ENCODE measurements at places on chromosomes 6 and 20.

DNA sequence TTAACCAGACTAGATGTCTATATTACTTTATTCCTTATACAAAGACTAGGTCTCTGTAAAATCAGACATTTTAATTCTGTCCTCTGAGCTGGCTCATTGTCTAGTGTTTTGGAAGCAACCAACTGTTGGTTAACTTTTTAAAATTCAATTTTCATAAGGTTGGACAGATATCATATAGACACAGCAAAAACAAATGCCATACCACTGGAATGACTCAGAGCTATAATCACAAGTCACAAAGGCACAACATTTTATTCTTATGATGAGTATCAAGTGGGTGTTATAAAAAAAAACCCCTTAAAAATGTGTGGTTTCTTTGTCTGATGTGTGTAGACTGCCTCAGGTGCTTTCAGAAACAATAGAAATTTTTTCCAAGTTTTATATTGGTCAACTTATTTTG, 296.2 kb upstream of the MARCKS start:
- no peak for DNase-seq

- DNase-seq: no peak
These were observed 26.4 kb downstream of the ZMYND8 start for GRCh38 chr20:47330071-47330470.

DNA sequence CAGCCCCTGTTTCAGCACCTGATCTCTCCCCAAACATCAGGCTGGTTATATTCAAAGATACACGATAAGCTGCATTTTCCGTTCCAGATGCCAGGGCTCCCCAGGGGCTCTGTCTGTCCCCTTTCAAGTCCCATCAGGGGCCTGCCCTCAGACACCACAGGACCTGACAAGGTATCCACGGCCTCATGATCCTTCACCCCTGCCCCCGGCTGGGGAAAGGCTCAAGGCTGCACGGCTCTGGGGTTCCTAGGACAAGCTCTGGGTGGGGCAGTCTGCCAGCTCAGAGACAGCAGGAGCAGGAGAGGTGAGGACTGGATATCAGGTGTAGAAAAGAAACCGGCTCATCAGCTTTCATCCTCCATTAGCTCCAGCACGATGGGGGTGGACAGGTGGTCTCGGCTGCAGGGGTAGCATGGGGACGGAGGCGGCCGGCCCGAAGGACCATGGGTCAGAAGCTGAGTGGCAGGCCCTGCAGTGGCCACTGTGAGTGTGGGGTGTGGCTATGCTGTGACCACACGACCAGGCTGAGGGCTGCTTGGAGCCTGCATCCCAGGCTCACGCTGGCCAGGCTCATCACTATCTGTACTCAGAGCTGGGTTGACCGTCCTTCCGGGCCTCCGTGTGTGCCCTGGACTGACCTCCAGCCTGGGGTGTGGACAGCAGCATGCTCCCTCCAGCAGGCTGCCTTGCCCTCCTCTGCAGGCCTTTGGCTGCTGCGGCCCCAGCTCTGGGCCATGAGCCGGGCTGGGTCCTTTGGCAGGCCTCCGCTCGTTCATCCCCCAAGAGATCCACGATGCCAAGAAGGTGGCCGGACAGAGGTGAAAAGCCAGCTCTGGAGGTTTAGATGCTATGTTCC, 386.2 kb downstream of the THBS2 start:
- no peak for DNase-seq

DNA sequence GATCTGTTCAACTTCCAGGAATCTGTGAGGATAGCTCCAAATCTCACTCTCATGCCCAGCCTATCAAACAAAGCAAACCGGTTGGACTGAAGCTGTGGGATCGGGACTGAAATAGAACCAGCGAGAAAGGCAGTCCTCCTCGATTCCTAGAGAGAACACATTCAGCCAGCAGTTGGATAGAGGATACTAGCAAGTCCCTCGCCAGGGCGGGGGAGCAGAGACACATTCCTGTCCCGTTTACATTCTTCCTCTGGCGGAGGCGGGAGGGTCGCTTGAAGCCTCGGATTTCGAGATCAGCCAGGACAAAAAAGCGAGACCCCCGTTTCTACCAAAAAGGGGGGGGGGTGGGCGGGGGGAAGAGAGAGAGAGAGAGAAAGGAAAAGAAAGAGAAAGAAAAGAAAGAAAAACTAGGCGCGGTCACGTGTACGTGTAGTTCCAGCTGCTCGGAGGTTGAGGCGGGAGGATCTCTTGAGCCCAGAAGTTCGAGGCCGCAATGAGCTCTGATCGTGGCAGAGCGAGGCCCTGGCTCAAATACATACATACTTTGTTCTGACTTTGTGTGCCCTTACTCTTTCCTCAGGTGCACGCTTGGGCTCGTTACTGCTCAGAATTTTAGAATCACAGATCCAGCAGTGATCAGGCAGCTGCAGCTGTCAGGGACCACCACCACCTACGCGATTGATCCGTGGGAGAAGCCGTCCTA, 19.5 kb downstream of the ZNF311 start:
- no peak for DNase-seq

Measured in GM10248 (cell line).